Anterior cingulate cortex (tissue), 58 donors: ENCODE measurements at places on chromosomes 3 and 15.

- DNase-seq: no peak
Observed at GRCh38 chr3:177426878-177427495, 229.7 kb upstream of the TBL1XR1 start.

- no peak for DNase-seq
Observed at GRCh38 chr3:71348001-71348632, 235.4 kb downstream of the FOXP1 start.

GRCh38 chr15:67097930-67098740, 32.7 kb downstream of the SMAD3 start:
- no peak for DNase-seq

DNA sequence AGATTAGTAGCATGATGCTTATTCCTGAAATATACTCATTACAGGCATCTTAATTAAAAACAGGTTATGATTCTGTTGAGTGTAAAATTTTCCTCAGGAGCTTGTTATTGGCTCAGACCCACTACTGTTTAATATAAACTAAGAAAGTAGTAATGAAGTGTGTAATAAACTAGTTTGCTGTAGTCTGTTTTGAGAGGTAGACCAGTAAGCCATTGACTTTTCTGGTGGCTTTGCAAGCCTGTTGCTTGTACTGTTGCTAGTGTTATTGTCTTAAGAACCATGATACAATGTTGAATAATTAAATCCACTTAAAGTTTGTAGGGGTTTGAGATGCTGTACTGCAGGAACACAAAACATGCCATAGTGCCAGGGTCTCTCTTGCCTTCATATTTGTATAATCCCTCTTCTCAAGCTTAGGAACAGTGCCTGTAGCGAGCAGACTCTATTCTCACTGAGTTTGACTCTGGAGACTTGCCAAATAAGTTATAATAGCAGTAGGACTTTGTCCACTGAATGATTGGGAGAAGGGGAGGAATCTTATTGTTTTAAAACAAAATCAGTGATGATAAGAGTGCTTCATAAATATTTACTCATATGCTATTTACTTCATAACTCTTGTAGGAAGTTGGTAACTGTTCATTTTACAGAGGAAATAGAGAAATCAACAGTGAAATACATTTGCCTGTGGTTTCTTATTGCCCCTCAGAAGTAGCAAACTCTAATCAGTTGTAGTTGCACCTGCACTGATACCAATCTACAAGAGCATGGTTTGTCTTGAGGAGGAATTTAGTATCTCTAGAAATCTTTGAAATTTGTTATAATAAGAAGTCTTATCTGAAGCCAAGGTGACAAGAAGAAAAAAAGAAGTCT, 13.4 kb downstream of the TCF12 start:
- DNase-seq: no peak

DNA sequence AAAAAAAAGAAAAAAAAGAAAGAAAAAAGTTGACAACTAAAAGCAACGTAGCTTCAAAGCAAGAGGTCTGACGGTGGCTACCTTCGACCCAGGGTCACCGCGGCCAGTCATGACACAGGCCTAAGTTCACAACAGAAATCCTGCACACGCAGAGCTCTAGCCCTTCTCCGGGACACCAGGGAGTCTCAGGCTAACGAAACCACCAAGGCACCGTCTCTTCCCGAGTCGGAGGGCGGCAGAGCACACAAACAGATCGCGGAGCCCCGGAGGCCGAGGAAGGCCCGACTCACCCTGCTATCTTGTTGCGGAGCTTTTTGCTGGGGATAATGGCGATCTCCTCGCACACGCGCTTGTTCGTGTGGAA, 584 bp downstream of the RPS17 start:
- no peak for DNase-seq

DNA sequence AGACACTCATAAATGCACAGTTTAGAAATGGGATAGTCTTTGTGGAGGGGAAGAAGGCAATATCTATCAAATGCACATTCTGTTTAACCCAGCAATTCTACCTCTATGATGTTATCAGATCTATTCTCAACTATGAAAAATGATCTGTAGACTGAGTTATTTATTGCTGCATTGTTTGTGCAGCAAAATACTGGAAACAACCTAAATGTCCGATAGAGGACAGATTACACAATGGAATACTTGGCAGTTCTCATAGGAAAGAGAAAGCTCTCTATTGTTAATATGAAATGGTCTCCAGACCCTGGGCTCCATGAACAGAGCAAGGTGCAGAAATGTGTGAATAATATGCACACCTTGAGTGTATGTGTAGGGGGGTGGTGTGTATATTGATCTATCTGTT, 49.0 kb upstream of the SELENOK start:
- no peak for DNase-seq

DNA sequence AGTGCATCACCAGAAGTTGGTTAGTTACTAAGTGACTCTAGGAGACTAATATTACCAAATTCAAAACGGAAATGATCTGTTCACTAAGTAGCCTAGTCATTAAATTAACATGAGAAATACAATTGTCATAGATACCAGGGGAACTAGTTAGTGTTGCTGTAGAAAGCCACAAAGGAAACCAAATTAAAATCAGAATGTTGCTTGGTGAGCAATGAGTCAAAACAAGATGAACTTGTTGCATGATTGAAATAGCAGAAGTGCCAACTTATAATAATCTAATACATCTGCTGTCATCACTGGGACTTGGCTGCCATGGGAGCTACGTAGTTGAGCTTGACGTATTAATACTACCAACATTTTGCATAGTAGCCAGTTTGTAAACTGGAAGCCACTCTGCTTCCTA, 458.1 kb downstream of the DIPK2A start:
- DNase-seq: no peak

- no peak for DNase-seq
Observed at GRCh38 chr15:86829245-86829644, 749.6 kb downstream of the AGBL1 start.

DNA sequence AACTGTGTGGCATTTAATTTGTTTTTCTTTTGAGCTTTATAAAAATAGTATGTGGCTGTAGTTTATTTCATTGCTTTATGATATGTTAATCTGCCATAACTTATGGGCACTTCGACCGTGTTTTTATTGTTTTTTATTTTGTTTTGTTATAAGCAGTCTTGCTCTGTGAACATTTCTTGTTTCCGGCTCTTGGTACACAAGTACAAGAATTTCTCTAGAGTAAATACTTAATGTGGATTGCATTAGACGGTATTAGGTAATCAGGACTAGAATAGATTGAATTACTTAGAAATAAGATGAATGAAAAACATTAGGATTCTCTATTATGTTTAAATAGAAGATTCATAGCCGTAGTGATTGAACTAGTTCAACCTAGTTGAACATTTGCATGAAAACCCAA, 2.1 kb downstream of the ZFAND6 start:
- DNase-seq: no peak

DNA sequence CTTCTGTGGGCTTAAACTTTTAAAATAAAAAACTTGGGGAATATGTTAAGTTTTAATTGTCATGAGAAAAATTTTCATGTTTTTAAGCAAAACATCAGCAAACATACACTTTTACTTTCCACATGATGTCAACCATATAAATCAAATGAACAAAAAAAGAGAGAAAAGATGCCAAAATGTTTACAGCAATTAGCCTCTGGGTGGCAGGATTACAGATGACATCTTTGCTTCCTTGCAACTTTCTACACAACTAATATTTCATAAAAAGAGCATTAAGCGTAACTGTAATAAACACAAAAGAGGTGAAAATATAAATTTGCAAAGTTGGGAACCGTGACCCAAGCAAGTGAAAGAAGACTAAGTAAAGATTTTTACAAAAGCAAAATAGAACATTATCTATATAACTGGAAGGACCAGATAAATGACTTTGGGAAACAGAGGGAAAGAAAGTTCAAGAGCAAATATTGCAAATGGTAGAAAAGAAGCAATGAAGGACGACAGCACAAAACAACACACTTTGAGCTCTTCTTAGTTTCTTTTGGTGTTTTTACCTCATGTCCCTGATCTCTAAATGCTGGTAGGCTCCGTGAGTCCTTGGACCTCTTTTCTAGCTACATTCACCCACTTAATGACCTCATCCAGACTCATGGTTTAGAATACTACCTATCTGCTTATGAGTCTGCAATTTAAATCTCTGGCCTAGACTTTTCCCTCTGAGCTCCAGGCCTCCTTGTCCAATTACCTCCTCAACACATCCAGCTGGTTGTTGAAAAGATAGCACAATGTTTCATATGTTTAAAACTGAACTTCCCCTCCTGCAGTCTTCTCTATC, 9.4 kb downstream of the TP53BP1 start:
- DNase-seq: no peak

DNA sequence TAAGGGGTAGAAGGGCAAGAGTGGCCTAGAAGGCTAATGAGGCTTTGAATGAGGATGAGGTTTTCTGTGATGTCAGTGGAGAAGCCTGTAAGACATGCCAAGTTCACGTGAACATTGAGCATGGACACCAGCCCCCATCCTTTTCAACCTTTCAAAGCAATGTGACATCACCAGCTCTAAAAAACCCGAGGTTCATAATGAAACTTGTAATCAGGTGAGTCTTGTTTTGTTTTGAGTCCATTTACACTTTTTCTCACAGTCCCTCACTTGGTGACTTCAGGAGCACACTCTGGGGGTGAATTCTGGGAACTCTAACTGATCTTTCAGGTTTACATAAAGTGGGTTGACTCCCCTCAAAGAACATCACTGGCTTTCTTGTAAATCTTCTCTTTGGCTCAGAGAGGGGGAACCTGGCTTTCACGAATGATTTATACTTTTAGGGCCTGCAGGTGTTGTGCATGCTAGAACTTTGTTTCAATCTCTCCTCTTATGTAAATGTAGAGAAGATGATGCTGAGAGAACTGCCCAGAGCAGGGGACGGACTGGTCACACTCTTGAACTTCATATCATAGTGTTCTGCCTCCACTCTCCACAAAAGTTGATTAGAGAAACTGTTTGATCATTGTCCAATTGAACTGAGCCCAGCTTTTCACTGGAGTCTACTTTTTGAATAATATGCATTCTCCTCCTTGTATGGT, 224.7 kb upstream of the SATB1 start:
- DNase-seq: no peak

DNA sequence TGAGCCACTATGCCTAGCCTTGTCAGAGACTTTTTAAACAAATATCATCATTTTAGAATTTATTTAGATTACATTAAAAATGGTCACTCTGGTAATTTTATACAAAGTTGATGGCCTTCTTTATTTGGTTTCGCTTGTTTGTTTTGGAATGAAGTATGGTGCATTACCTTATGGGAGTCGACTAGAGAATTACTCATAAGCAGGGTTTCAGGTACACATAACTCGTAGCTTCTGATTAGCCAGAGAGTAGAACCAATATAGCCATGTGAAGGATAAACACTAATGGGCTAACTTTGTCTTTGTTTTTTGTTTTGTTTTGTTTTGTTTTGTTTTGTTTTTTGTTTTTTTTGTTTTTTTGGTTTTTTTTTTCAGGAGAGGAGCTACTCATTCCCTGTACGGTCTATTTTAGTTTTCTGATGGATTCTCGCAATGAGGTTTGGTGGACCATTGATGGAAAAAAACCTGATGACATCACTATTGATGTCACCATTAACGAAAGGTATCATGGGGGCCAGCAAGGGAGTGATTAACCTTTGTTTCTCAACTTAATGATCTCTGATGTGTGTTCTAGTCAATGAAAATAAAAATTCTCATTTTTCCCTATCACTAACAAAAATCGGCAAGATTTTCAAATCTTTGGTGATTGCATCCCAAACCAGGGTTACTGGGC, 113.2 kb downstream of the IL1RAP start:
- no peak for DNase-seq

DNA sequence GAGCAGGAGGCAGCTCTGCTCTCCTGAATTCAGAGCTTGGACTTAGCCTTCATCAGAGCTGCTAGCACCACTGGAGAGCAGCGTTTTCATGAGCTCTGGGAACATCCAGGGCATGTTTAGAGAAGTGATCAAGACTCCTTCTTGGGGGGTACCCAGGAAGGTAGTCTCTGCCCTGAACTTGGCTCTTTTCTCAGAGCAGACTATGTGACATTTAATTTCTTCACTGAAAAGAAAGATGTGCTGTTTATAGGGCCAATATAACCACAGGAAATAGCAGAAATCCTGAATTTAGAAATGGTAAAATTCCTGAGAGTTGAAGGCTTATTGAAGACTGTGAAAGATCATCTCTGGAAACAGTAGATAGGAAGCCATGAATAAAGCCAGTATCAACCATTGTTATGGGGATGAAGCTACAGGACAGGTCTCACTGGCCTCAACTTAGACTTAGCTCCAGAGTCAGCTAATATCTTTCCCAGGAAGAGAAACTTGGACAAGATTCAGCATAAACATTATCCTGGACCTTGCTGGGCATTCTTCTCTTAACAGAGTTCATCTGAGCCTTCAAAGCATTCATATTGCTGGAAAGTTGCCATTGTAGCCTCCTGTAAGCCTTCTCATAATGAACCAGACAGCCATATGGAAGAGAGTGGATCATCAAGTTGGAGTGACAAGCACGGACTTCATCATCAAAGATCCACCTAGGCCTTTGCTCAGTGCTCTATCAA, 386.6 kb upstream of the THBS1 start:
- DNase-seq: no peak

GRCh38 chr3:129162729-129163579, 2.1 kb upstream of the ISY1 start:
- no peak for DNase-seq

- DNase-seq: no peak
Observed at GRCh38 chr3:190036631-190037030, 84.1 kb downstream of the P3H2 start.

DNA sequence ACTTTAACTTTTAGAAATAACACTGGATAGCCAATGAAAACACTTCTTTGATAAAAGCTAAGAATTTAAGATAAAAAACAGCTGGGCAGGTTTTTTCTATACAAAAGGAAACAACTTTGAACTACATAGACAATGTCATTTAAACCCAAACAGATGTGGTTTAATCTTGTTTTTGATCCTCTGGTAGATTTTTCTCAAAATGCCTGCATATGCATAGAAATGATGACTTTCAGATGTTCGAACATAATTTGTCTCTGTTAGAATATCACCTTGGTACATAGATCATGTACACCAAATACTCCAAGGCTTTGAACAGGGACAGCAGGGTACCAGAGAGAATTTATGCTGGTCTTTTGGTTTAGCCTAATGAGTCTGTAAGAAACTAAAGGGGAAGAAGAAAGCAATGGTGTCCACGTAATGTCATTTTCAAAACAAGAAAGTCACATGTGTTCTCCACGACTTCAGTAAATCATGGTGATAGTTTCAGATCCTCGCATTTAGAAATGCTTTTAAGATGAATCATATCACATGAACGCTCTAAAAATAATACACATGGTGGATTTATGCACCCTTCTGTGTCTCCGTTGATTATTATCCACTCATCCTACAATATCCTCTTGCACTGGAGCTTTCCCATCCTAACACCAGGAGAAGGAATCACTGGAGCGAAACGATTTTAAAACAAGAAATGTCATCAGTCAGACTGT, 160.1 kb upstream of the PDZRN3 start:
- no peak for DNase-seq
